ENCODE measurements at places on chromosomes 1 and 21.
A peak's percentile ranks its signal among the peaks of the same experiment; 100 is the strongest.

- no peak for DNase-seq
These were observed 4.7 kb downstream of the C1orf174 start for GRCh38 chr1:3895279-3895950.

DNA sequence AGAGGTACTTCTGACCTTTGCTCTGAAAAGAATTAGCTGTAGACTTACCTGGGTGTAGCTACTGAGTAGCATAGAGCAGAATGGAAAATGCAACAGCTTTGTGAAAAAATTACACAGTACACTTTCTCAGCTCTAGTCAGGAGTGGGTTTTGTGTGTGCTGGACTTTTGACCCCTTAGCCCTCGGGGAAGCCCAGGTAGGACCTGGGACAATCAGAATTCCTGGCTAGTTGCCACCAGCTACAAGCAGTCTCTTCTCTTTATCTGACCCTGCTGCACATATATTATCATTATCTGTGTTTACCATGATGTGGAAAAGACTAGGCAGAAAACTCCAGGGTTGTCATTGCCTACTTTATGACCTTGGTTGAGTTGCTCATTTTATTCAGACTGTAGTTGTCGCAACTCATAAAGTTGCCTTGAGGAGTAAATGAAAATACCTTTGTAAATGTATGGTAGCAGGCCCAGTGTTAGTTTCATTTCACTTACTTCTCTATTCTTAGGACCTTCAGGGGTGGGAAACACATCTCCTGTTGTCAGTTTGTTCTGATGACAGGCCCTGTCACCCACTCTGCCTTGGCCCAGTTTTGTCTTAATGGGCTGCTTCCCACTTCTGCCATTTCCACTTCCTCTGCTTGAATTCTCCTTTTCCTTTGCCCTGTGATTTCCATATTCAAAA lies 5.4 kb downstream of the NEK7 start:
- peak; percentile 68 for DNase-seq

DNA sequence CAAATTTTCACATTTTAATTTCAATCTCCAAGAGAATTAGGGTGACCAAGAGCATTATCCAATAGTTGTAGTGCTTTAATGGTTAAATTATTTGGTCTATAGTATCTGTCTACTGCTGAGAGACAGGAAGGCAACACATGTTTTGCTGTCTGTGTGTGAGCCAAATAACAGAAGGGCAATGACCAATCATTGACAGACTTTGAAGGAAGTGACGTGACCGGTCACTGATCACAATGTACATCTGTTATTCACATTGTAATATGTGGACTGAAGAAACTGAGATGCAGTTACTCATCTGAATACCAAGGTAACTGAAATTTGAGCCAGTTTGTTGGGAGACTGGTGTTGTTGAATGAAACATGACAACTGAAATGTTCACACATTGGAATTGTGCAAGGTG lies 196.7 kb downstream of the LRRC40 start:
- no peak for DNase-seq

- DNase-seq: no peak
These were observed 63.4 kb downstream of the DDR2 start for GRCh38 chr1:162695687-162696086.

GRCh38 chr1:246971090-246971721 lies 36.7 kb downstream of the ZNF695 start:
- DNase-seq: peak; percentile 55

GRCh38 chr1:207698822-207699483 lies 52.9 kb upstream of the CD46 start:
- DNase-seq: peak; percentile 67

DNA sequence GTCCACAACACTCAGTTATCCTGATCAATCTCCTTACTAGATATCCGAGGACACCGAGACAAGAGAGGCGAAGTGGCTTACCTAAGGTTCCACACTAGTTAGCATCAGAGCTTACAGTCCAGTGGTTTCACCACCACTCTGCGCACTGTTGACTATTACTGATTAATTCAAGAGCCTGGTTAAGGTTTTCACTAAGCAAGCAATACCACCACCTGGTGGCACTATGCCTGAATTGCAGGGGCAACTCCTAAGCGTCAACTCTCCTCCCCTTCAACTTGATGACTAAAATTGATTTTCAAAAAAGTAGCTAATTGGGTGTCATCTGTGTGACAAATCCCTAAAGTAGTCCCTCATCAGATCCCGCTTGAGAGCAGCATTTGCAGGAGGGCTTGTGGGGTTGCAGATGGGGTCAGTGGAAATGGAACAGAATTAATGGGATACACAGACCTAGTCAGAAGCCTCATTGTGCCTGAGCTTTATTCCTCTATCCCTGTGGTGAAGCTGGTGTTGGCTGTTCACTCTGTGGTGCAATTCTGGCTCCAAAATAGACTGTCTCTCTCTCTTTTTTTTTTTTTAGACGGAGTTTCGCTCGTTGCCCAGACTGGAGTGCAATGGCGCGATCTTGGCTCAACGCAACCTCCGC lies 9.1 kb downstream of the TTC22 start:
- peak; percentile 74 for DNase-seq

GRCh38 chr21:26070822-26071425 lies 99.6 kb downstream of the APP start:
- DNase-seq: no peak

DNA sequence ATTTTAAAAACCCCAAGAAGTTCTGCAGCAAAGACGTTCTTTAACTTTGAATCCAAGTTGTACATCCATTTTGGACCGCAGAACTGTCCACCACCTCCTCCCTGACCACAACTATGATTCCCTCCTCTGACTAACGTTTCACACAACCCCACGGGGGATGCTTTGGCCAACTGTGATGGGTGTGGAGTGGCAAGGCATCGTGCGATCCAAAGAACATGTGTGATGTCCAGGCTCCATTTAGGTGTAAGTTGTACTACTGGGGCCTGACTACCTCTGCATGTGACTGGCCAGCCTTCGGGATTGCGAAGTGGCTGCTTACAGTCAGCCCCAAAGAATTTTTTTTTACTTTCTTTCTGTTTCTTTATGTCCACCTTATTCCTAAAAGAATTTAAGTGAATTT lies 6.7 kb downstream of the KCNJ15 start:
- DNase-seq: no peak

GRCh38 chr1:154583773-154584172 lies 16.2 kb downstream of the CHRNB2 start:
- DNase-seq: no peak

DNA sequence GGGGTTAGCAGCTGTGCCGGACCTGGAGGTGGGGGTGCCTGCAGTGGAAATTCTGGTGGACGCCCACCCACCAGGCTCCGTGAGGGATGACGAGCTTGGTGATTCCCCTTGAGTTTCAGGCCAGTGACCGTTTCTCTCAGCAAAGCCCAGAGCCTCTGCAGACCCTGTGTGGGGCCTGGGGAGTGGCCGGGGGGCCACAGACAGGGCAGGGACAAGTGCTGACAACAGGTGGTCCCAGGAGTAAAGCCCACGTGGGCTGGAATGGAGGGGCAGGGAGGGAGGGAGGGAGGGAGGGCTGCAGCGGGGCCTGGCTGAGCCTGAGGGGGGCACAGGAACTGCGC lies 52.8 kb downstream of the COL18A1 start:
- DNase-seq: no peak
